Neural crest cell (in vitro differentiated cells): ENCODE measurements at places on chromosomes 5 and 9. TPM values are rescaled to one million over a fixed set of nuclear protein-coding genes. Genes with fewer than 3 reads are reported as not detected.

GRCh38 chr5:95669985-95670384, 12.8 kb downstream of the SPATA9 start:
- no peak for DNase-seq

DNA sequence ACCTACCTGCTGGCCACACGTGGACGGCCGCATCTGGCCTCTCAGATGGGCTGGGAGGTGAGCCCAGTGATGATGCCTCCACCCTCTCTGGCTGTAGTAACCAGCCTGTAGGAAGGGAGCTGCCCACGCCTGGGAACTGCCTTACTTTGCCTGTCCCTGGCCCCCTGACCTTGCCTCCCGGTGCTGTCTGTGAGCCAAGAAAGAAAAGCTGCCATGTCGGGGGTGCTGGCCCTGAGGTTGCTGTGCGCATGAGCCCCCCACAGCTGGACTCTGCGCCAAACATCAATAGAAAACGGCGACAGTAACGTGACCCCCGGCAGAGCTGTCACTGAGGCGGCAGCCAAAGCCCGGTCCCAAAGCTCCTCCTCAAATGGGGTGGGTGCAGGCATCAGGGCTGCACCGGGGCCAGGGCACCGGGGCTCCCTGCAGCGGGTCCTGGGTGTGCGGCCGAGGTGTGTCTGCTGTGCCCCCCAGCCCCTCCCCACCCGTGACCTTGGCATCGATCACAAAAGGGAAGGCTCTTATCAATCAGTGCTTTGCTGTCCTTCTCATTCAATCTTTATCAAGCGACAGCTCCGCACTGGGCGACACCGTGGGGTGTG, 15.3 kb upstream of the SLC9A3 start:
- DNase-seq: no peak

- no peak for DNase-seq
Measured at GRCh38 chr9:70101265-70101664, 57.6 kb downstream of the MAMDC2 start.

GRCh38 chr9:116944714-116945534, 257.8 kb downstream of the TRIM32 start:
- no peak for DNase-seq

Gene PCDHGB4
- total RNA-seq: 4.2 and 5.3 TPM in 2 replicates

Gene IFNB1
- total RNA-seq: not detected in 2 replicates
